ENCODE measurements at places on chromosomes 6 and 20. TPM values are rescaled to one million over a fixed set of nuclear protein-coding genes. Genes with fewer than 3 reads are reported as not detected.

The VGLL2 gene
- not detected for polyA plus RNA-seq

GRCh38 chr6:150006961-150007464, 18.3 kb downstream of the RAET1L start:
- no peak overlapping the region for H3K27ac ChIP-seq
- H3K36me3 ChIP-seq: no peaks in the 10 kb centered on the region
- no peak overlapping the region for H3K4me3 ChIP-seq
- no peak for DNase-seq
- peaks cover 16% of the 10 kb centered on the region for H3K4me1 ChIP-seq

GRCh38 chr6:33595001-33595846, 15.1 kb upstream of the BAK1 start:
- no peak for DNase-seq
- H3K36me3 ChIP-seq: no peaks in the 10 kb centered on the region
- no peaks in the 10 kb centered on the region for H3K27me3 ChIP-seq
- H3K27ac ChIP-seq: no peak overlapping the region
- peaks cover 17% of the 10 kb centered on the region for H3K4me1 ChIP-seq

- H3K27ac ChIP-seq: no peak overlapping the region
- H3K4me3 ChIP-seq: no peak overlapping the region
- no peak for DNase-seq
Measured at GRCh38 chr20:40802886-40803285, 113.8 kb upstream of the MAFB start.

DNA sequence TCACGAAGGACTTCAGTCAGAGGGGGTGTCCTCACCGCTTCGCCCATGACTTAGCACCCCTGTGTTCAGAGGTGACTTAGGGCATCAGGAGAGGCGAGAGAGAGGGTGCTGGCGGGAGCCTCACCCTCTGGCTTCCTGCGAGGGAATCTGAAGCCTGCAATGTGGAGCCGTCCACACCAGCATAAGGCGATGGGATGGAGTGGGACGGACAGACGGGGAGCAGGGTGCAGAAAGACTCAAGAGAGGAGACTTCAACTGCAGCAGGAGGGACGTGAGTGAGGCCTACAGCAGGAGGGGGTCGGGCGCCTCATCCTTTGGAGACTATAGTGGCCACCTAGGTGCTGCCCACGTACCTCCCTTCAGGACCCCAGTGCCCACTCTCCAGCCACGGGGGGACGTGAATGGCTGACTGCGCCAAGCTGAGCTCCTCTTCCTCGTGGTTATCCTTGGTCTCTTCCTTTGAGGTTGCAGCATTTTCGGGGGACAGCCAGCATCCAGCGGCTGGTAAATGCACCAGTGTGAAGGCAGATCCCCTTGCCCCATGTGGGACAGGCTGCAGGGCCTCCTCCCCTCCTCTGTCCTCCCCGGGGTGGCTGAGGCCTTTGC, 26.9 kb upstream of the MLN start:
- no peak overlapping the region for H3K4me3 ChIP-seq
- no peak for DNase-seq
- no peak overlapping the region for H3K27ac ChIP-seq
- H3K36me3 ChIP-seq: no peaks in the 10 kb centered on the region
- no peaks in the 10 kb centered on the region for H3K4me1 ChIP-seq

- no peak within 1 kb of the TSS for H3K4me3 ChIP-seq
- no peaks in the 10 kb centered on the region for H3K4me1 ChIP-seq
- no peak within 1 kb of the TSS for H3K27ac ChIP-seq
- no peaks in the 10 kb centered on the region for H3K36me3 ChIP-seq
Measured at GRCh38 chr6:55578537-55579363, at the start of gene HMGCLL1. HMGCLL1 (minus strand) TSS chr6:55579192; CDS start chr6:55579055, 137 bp downstream.

All from CD4-positive, CD25-positive, alpha-beta regulatory T cell (primary cell).